ENCODE measurements at places on chromosomes 2 and 18. TPM values are rescaled to one million over a fixed set of nuclear protein-coding genes. Genes with fewer than 3 reads are reported as not detected.

The ADCY3 gene
- 43.0 TPM for total RNA-seq

The STARD6 gene
- not detected for total RNA-seq

The SNRNP27 gene
- 55.1 TPM for total RNA-seq

The ABCB6 gene
- 22.7 TPM for total RNA-seq

The SCYGR4 gene
- total RNA-seq = not detected

Measured in T-helper 1 cell treated with Interleukin-12 subunit alpha and Interleukin-12 subunit beta and Interleukin-4 antibody, amounts not matched to agents 30 ng/mL and 1 ng/mL, for 36 hours (primary cell).